B cell (primary cell): ENCODE measurements at places on chromosomes 4 and X. TPM values are rescaled to one million over a fixed set of nuclear protein-coding genes. Genes with fewer than 3 reads are reported as not detected.

BEX1 gene
- 0.84 and 1.7 TPM in 2 replicates for polyA plus RNA-seq

YY2 gene
- 0.25 and 0.67 TPM in 2 replicates for polyA plus RNA-seq

MSANTD1 gene
- 0.63 and 0.78 TPM in 2 replicates for polyA plus RNA-seq

- no peaks in the 10 kb centered on the region for H3K27me3 ChIP-seq
- no peaks in the 10 kb centered on the region for H3K4me1 ChIP-seq
- DNase-seq, result no peak
- no peak overlapping the region for H3K27ac ChIP-seq
- no peaks in the 10 kb centered on the region for H3K36me3 ChIP-seq
Measured at GRCh38 chr4:22414833-22415232, 101.0 kb downstream of the ADGRA3 start.

- no peaks in the 10 kb centered on the region for H3K36me3 ChIP-seq
- H3K4me1 ChIP-seq, result no peaks in the 10 kb centered on the region
- H3K27ac ChIP-seq, result no peak overlapping the region
Measured at GRCh38 chrX:12249997-12250396, 111.7 kb downstream of the FRMPD4 start.

GRCh38 chrX:46573892-46574773 is 568 bp downstream of the CHST7 start:
- peak; percentile 81 for DNase-seq
- H3K27me3 ChIP-seq, result no peaks in the 10 kb centered on the region
- peak overlapping the region; percentile 22 for H3K27ac ChIP-seq

DNA sequence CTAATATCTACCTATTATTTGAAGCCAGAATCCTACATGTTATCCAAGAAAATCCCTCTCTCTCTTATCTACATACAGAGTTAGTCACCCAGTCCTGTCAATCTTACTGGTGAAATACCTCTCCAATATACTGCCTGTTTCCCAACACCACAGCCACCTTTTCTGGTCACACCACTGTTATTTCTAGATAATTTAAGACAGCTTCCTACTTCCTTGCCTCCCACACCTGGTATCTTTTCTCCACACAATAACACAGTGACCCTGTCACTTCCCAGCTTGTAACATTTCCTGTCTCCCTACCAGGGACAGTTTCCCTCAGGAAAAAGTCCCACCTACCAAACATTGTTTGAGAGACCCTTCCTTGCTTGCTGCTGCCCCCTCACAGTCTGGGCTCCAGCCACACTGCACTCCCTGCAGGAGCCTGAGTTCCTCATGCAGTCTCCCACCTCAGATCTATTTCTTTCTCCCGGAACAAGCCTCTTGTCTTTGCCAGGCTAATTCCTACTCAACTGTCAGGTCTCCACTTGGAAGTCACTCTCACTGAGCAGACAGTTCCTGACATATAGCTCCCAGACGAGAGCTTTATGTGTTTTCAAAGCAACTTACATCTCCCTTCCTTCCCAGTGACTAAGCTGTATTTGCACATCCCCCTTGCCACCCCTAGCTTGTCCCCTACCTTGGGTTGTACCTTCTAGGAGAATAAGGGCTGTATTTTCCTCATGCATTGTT is 73.6 kb upstream of the QRFPR start:
- no peaks in the 10 kb centered on the region for H3K36me3 ChIP-seq
- no peaks in the 10 kb centered on the region for H3K4me1 ChIP-seq
- H3K27ac ChIP-seq, result no peak overlapping the region
- no peak overlapping the region for H3K4me3 ChIP-seq

DNA sequence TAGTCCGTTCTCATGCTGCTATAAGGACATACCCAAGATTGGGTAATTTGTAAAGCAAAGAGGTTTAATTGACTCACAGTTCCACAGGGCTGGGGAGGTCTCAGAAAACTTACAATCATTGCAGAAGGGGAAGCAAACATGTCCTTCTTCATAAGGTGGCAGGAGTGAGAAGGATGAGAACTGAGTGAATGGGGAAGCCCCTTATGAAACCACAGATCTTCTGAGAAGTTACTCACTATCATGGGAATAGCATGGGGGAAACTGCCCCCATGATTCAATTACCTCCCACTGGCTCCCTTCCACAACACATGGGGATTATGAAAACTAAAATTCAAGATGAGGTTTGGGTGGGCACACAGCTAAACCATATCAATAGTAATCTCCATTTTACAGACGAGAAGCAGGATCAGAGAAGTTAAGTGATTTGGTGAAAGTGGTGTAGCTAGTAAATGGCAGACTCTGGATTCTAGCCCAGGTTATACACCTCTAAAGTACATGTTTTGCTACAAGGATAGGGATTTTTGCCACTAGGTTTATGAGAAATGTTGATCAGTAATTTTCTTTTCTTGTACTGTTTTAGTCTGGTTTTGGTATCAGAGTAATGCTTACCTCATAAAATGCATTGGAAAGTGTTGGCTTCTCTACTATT is 47.3 kb upstream of the C1GALT1C1 start:
- DNase-seq, result no peak
- no peak overlapping the region for H3K4me3 ChIP-seq
- H3K4me1 ChIP-seq, result no peaks in the 10 kb centered on the region
- no peaks in the 10 kb centered on the region for H3K27me3 ChIP-seq
